HCT116 (cell line): ENCODE measurements at places on chromosomes 2 and 18.

GRCh38 chr2:188596054-188596453, 304.4 kb downstream of the GULP1 start:
- no peak for DNase-seq

DNA sequence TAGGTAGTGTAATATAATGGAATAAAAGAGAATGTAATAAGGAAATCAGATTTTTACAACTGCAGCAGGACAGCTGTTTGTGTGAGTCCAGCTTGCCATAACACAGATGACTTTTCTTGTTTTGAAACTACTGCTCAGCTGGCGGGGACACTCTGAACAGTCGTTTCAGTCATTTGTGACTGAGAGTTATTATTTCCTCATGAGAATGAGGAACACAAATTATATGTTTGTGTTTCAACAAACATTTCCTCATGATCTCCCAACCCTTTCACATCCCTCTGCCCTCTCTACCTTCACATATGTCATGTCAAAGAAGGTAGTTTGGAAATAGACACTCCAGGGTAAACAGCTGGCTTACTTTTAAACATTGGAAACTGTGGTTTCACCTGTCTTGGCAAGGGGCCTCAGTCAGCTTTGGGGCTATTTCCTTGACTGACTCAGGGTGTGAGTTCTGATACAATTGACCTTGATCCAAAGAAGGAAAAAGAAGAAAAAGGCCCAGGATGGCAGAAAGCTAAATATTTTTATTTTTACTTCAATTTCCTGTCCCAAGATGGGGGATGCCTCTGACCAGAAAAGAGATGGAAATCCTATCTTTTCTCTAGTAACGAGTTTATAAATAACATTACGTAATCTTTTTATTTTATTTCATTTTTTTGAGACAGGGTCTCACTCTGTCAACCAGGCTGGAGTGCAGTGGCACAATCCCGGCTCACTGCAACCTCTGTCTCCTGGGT, 593 bp downstream of the SP140L start:
- no peak for DNase-seq

DNA sequence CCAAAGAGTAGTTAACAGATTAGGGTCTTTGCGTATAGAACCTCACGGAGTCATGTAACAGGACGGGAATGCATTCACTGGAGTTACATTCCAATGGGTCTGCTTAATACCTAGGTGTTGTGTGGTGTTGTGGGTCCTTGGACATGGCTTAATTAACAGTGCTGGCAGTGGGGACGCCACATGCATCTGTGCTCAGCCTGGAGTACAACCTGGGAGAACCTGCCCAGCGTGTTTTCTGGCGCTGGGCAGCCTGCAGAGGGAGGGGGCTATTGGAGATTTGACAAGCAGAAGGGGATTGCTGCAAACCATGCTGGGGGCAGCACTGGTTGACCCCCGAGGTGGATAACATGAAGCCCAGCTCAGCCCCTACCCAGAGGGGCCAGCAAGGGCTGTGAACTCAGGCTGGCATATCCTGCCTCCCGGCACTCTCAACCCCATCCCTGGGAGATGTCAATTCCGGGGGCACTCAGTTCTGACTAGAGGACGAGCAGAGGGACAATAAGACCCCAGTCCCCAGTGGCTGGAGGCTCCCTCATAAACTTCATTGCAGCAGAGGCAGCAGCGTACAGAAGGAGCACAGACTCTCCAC, 29.3 kb upstream of the COPS8 start:
- no peak for DNase-seq

DNA sequence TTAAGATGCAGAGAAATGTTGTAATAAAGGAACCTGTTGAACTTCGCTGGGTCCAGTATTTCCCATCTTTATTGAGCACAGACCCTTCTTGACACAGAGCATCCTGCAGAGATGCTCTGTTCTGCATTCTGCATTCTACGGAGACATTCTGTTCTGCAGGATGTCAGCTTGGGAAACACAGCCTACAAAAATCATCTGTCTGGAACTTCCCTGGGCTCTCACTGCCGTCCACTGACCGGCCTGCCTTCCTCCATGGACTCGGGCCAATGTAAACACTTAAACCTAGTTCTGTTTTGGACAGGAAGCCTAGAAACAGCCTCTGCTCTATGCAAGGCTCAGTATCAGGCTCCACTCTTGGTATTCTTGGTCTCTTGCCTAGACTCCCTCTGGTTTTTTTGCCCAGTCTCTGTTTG, 90.0 kb upstream of the PPP1CB start:
- no peak for DNase-seq

DNA sequence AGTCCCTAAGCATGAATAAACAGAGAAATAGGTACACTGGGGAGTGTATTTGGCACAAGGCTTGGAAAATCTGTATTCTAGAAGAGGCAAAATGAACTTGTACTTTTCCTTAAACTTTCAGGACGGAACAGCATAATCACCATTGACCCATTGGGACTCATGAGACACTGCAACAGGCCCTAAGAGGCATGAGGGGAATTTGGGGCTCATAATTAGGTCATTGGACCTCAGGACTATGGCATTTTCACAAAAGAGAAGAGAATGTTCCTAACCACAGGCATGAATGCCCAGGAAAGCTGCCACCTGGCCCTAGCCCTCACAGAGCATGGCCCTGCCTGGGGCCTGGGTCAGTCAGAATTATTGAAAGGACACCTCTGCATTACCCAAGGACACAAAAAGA, 67.9 kb upstream of the PIK3C3 start:
- no peak for DNase-seq

DNA sequence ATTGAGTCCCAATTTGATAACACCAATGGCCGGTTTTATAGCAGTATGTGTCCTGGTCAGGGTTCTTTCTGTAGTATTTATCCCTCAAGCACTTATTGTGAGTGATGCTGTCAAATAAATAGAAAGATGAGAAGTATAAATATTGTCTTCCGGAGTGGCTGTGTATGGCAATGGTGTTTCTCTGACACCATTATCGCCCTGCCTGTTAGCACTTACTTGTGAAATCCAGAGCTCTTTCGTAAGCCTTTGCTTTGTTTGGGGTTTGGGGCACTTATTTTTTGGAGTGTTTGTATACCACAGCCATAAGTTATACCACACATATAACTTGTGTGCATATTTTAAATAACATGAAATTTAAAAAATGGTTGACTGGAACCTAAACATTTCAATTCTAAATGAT, 29.3 kb downstream of the CD8B2 start:
- DNase-seq, result no peak

DNA sequence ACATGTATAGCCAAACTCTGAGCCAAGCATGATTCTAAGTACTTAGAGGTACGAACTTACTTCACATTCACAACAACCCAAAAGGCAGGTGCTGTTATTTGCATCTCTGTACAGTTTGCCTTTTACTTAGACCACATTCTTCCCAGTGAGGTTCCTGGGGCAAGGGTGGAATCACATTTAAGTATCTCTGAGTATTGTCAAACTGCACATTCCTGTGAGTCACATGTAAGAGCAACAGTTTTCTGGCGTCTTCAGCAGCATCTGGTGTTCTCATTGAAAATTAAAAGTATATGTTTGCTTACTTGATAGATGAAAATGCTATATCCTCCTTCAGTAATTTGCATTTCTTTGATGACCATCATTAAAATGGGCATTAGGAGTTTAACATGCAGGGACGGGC, 119.1 kb downstream of the UXS1 start:
- DNase-seq, result no peak

- DNase-seq, result no peak
Observed at GRCh38 chr2:220455351-220455990, 828.0 kb downstream of the SLC4A3 start.

DNA sequence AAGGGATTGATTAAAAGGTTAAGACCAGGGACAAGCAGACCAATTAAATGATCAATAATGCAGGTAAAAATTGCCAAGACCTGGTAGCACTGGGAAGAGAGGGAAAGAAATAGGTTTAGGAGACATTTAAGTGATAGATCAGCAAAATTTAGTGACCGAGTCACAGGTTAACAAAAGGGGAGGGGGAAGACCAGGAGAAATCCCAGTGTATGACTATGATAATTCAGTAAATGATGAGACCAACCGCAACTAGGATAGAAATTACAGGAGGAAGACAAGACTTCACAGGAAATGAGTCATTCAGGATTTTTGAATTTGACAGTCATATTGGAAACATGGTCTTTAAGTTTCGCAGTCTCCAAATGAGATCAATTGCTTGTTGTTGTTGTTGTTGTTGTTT, 62.9 kb downstream of the COBLL1 start:
- DNase-seq, result no peak

DNA sequence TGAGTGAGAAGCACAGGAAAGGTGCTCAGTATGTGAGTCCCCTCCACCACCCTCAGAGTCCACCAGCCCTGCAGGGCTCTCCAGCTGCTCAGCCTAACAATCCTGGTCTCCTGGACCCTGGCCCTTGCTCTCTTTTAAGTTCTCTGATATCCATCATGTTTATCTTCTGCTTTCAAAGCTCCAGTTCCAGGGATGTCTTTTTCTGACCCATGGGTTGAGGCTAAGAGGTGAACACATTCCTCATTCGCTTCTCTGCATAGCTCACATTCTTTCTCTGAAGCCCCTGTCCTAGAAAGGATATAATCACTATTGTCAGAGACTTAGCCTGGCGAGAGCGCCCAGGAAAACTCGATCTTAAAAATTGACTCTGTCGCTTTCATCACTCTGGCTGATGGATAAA, 86.4 kb downstream of the ARL4C start:
- DNase-seq, result no peak

GRCh38 chr2:79370976-79371538, 141.8 kb upstream of the CTNNA2 start:
- DNase-seq, result no peak

DNA sequence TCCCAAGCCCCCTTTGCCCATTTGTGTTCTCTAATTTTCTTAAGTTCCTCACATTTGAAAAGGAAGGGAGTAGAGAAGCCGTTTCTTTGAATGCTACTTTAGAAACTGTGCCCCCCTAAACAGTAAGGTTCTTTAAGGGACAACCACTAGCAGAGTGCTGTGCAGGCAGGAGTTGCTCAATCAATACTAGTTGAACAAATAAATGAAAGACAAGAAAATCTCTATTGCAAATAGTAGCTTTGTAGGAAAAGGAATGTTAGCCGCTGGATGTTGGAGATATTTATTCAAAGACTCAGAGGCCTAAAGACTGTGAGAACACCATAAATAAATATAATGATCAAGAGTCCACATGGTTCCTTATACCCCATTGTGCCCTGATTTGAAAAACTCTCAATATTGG, 119.8 kb upstream of the SMAD7 start:
- no peak for DNase-seq

- no peak for DNase-seq
Observed at GRCh38 chr18:50671376-50671775, 111.5 kb downstream of the MAPK4 start.

DNA sequence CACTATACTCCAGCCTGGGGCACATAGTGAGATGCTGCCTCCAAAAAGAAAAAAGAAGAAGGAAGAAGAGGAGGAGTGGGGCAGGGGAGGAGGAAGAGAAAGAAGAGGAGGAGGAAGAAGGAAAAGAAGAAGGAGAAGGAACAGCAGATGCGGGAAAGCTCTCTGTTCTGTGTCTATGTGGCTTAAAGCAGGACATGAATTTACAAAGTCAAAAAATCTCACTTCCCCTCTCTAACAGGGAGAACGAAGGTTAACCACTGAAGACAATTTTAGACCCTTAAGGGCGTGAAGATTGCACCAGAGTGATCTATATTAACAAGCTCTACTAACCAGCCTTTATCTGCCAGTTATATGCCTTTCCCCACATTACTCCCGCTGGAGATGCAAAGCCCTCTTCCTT, 258.9 kb downstream of the METTL4 start:
- no peak for DNase-seq

GRCh38 chr2:17520761-17521160, 2.5 kb upstream of the RAD51AP2 start:
- no peak for DNase-seq

GRCh38 chr2:99140056-99140859, 1.2 kb upstream of the C2orf15 start:
- no peak for DNase-seq

DNA sequence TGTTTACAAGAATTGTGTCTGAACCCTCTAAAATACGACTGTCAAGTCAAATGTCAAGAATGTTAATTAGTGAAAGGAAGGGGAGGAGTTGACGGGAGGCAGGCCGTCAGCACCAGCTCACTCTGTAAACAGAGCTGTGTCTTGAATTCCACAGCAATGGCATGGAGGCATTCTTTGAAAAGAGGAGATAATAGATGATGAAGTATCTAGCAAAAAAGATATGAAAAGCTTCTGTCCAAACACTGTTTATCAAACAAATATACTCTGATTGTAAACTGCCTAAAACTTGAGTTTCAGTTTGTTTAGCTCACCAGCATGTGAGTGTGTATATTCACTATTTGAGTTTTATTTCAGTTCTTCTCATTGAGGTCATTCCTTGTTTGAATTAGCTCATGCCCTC, 94.7 kb upstream of the CDC42EP3 start:
- no peak for DNase-seq

- DNase-seq, result no peak
Observed at GRCh38 chr18:62330650-62331049, 5.5 kb downstream of the TNFRSF11A start.

DNA sequence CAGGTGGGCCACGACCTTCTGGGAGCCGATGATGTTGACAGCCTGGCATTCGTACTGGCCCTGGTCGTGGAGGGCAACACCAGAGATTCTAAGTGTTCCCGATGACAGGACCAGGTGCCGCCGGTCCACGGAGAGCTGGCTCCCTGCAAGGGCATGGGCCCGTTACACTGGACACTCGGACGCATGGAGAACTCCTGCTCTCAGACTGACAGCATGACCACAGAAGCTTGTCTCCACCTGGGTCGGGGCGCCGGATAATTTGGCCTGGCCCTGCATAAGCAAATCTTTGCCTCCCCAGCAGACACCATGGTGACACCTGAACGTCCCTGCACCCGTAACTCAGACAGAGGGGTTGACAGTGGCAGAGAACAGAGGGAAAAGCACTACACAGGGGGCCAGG, 80.7 kb downstream of the PXDN start:
- DNase-seq, result no peak

DNA sequence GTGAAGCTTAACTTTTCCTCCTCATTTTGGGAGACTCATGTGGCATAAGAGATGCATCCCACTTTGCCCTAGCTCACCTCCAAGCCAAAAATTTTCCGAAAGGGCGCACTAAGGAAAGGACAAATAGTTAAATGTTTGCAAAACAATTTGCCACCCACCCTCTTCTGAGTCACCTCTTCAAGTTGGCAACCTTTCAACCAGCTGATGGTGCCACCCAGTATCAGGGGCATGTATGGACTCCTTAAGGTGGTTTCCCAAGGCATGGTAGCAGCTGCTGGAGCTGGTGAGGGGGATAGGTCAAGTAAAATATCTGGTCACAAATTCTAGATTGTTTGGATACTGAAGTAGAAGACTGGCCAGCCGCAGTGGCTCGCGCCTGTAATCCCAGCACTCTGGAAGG, 17.2 kb upstream of the ITGAV start:
- no peak for DNase-seq

GRCh38 chr18:42574871-42575270, 540.6 kb downstream of the RIT2 start:
- no peak for DNase-seq

GRCh38 chr2:12071318-12071717, 324.9 kb downstream of the LPIN1 start:
- DNase-seq, result no peak

- DNase-seq, result no peak
Observed at GRCh38 chr2:28904802-28905457, 10.5 kb downstream of the WDR43 start.

- peak; percentile 35 for DNase-seq
Observed at GRCh38 chr2:235055891-235056516, 104.2 kb downstream of the SH3BP4 start.

- no peak for DNase-seq
Observed at GRCh38 chr2:162125138-162125537, 26.9 kb downstream of the GCG start.
